Activated CD4-positive, alpha-beta memory T cell treated with anti-CD3 and anti-CD28 coated beads for 36 hours (primary cell): ENCODE measurements at places on chromosomes 2 and 18.

DNA sequence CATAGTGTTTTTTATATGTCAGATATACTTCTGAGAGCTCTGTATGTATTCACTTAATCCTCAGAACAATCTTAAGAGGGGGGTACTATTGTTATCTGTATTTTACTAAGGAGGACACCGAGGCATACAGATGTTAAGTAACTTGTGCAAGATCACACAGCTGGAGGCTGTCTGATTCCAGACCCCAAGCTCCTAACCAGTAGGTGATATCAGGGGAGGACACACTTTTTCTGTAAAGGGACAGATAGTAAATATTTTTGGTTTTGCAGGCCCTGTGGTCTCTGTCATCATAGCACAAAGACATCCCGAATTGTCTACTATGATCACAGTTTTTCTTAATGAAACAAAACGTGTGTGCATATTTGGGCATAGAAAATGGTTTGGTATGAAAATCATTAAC lies 143.7 kb downstream of the LAMA3 start:
- DNase-seq: no peak

- no peak for DNase-seq
These were observed 266.2 kb upstream of the SLC39A10 start for GRCh38 chr2:195390686-195391321.

- no peak for DNase-seq
These were observed 94.4 kb upstream of the MEIS1 start for GRCh38 chr2:66340521-66340920.

GRCh38 chr2:119435081-119435952 lies 3.7 kb downstream of the TMEM37 start:
- DNase-seq: no peak

DNA sequence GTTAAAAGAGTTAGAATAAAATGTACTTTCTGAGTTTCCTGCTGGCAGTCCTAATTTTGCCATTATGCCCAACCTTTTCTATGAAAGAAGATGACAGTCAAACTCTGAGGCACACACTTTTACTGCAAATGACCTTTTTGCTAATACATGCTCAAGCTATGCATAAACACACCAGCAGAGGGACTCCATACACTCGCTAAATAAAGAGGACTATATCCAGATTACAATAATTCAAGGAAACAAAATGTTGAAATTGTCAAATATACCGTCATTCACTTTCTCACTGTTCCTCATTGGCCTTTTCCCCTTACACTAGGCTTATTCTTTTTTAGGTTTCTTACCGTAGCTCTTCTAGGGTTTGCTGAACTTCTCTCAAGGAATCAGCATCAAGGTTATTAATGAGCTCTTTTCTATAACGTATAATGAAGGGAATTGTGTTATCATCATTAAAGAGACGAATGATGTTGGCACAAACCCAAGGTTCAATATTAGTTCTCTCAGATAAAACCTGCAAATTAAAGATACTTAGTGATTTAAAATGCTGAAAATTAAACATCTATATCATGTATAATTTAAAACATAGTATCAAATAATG lies 25.7 kb downstream of the SRBD1 start:
- DNase-seq: no peak

- no peak for DNase-seq
These were observed 17.1 kb downstream of the EDAR start for GRCh38 chr2:108971661-108972566.

DNA sequence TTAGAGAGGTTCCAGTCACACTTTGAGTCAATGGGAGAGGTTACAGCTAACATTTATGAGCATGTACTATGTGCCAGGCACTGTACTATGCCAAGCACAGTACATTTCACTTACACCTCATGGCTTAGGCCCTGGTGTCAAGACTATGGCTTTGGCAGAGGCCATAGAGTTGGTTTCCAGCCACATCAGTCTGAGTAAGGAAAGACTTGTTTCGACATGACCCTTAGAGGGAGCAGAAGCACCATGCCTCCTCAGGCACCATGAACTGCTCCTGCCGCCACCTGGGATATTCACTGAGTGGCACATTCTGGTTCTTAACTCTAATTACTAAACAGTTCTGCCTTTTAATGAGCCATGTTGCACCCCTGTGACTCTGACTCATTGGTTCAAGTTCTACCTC lies 12.7 kb downstream of the DGUOK start:
- peak; percentile 56 for DNase-seq

GRCh38 chr2:27091746-27092695 lies 5.4 kb downstream of the KHK start:
- DNase-seq: no peak

DNA sequence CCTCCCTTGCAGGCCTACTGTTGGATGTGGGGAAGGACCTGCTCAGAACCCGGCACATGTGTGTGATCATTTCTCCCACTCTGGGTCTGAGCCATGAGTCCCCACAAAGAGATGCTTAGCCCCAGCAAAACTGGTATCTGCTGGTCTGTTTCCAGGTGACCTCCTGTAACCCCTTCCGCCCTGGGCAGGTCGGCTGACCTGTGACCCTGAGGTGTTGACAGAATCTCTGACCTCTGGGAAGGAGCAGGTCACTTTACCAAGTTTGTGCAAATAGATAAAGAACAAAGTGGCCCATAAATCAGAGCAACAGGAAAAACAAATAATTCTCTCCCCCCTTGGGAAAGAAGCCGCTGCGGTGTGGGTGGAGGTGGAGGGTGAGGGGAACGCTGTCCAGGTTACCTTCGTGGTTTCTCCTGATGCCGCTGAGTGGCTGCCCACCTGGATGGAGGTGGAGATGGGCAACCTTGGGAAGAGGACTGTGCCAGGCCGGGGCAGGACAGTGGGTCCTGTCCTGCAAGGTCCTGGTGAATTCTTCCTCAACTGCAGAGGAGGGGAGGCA lies 174.0 kb upstream of the MYCN start:
- DNase-seq: no peak

GRCh38 chr2:195368249-195369217 lies 288.5 kb upstream of the SLC39A10 start:
- DNase-seq: no peak

DNA sequence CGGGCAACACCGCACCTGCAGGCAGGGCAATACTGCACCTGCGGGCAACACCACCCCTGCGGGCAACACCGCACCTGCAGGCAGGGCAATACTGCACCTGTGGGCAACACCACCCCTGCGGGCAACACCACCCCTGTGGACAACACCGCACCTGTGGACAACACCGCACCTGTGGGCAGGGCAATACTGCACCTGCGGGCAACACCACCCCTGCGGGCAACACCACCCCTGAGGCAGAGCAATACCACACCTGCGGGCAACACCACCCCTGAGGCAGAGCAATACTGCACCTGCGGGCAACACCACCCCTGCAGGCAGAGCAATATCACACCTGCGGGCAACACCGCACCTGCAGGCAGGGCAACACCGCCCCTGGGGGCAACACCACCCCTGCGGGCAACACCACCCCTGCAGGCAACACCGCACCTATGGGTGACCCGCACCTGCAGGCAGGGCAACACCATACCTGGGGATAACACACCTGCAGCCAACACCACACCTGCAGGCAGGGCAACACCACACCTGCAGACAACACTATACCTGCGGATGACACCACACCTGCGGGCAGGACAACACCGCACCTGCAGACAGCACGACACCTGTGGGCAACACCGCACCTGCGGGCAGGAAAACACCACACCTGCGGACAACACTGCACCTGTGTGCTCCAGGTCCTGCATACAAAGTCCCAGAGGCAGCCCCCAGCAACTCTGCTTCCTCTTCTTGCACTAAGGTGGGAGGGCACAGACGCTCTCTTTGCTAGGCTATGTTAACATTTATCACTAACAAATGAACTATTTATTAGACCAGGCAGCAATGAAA lies 57.7 kb downstream of the EIPR1 start:
- no peak for DNase-seq

GRCh38 chr2:232884001-232884421 lies 13.9 kb downstream of the SNORC start:
- DNase-seq: no peak

- DNase-seq: no peak
These were observed 143.7 kb upstream of the SYT4 start for GRCh38 chr18:43420950-43421349.

- no peak for DNase-seq
These were observed 642.0 kb downstream of the DPP10 start for GRCh38 chr2:115084446-115084845.

DNA sequence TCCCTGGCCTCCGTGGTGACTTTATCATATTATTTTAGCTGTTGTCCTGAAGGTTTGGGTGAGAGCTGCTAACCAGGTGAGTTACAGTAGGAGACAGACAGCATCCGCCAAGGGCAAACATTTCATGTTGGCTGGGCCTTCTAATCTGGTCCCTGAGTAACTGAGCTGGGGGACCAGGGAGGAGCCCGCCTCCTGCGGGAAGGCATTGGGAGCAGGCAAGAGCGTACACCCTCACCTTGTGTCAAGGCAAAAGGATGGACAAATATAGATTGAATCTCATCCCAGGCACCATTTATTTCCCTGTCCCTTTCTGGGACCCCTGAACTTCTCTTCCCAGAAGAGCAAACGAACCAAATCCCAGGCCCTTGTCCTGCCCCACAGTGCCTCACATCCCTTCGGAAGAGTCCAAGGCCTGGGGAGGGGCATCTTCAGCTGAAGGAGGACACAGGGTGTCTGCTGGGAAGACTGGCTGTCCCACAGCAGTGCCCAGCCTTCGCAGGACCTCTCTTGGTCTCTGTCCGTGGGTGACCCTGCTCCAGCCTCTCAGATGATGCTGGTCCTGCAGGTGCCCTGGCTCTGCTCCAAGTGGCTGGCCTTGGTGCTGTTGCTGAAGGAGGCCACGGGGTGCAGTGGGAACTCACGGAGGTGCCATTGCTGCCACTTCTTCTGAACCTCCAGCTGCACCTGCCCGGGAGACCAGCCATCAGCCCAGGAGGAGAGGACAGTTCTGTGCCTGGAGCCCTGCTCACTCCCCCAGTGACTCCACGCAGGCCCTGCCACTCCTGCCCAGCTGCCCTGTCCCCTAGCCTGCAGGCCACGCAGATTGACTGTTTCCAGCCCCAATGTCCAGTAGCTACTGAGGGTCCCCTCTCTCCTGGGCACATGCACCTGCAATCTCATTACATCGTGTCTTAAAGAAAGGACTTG lies 8.2 kb downstream of the TMEM37 start:
- DNase-seq: no peak

DNA sequence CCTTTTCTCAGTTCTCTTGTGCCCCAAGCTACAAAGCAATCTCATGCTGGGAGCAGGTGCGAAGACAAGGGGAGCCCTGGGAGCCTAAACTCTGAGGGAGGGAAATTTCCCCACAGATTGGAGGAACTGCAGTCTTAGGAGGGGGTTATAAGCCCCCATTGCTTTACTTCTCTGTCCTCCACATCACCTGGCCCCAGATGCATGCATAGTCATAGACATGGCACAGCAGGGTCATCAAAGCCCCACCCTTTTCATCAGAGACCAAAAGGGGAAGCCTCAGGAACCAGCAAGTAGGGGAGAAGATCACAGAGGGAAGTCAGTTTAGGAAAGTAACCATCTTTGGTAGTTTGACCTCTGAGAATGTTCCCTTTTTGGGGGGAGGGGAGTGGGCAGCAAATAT lies 33.7 kb downstream of the LANCL1 start:
- DNase-seq: no peak

DNA sequence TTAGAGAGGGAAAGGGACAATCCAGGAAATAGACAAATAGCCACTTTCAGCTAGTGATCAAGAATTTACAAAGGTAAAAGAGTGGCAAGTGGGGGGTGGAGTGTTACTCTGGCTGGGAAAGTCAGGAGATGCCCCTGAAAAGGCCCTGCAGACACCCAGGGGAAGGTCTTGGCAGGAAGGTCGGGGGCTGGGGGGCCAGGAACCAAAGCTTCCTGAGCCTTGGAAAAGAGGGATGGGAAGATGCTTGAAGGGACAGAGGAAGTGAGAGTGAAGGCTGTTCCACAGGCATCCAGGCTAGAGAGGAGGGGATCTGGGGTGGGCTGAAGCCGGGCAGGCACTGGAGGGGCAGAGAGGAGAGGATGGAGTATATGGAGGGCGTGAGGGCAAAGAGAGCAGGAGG lies 3.9 kb upstream of the TMEM37 start:
- DNase-seq: no peak

DNA sequence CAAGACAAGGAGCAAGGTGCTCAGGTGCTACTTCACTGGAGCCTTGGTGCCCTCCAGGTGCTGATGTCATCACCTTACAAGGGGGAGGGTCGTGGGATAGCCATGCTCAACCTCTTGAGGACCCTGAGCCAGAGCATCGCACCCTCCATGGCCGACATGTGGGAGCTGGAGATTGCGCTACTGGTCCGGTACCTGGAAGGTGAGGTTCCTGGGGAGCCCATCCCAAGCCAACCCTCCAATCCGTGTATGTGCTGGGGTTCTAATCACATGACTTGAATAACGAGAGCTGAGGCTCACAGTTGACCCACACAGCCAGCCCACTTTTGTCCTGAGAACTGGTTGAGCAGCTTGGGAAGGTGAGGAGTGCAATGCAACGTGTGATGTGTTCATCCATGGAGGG lies 25.9 kb downstream of the MROH2A start:
- DNase-seq: no peak

DNA sequence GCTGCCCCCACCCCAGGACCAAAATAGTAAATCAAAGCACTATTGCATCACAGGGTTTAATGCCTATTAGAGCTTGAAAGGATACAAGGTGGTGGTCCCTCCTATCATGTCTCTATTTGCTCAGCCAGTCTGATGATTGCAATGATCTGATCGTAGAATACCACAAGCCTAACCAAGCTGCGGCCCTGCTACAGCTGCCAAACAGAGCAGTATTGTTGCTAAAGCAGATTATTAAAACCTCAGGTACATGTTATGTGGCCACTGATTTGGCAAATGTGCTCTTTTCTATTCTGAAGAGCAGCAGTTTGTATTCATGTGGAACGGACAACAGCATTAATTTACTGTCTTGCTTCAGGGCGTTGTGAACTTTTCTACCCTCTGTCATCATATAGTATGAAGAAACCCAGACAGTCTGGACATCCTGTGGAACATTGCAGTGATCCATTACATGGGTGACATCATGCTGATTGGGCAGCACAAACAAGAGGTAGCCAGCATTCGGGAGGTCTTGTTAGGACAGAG lies 8.4 kb upstream of the VAPA start:
- DNase-seq: no peak

DNA sequence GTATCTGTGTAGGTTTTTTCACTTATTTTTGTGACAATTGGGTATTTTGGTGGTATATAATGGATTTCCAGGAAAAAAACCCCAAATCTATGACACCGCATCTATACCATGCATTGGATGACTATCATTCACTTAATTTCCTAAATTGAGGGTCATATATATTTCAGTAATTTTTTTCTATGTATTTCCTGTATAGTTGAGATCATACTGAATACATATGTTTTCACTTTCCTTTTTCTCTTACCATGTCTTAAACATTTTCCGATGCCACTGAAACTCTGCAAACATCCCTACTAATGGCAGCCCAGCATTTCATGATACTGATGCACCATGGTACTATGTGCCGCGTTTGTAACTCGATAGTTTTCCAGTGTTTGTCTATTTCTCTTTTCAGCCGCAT lies 40.4 kb downstream of the CDKL4 start:
- no peak for DNase-seq
